ENCODE measurements at places on chromosomes 3 and 15. TPM values are rescaled to one million over a fixed set of nuclear protein-coding genes. Genes with fewer than 3 reads are reported as not detected.

DNA sequence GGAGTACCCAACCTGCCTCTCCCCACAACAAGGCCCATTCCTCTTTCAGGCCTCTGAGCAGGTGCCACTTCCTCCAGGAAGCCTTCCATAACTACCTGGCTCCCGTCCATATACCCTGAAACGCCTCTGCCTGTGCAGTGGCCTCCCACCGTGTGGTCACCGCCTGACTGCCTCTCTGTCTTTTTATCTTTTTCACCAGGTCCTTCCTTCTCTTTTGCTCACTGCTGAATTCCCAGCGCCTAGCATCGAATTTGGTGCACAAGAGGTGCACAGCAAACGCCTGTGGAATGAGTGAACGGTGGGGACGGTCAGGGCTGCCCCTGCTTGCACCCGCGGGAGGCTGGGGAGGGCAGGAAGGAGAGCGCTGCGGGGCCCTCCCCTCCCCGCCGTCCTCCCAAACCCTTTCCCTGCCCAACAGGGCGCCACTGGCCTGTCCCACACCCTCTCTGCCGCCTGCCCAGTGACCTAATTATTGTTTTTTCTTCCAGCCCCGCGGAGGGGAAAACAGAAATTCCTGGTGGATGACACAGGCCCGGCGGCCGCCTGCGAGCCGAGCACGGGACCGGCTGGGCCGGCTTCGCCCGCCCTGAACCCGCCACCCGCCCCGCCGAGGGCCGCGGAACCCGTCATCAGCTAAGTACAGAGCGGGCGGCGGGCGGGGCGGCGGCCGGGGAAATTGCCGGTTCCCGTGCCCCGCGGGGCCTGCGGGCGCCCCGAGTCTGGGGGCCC lies 140.1 kb downstream of the SMAD6 start:
- H3K4me1 ChIP-seq = peaks cover 20% of the 10 kb centered on the region
- H3K27me3 ChIP-seq = no peaks in the 10 kb centered on the region
- H3K27ac ChIP-seq = peak overlapping the region; percentile 96
- peak; percentile 83 for DNase-seq
- peak overlapping the region; percentile 51 for H3K4me3 ChIP-seq

- H3K27ac ChIP-seq = no peak overlapping the region
- H3K36me3 ChIP-seq = no peaks in the 10 kb centered on the region
- H3K4me3 ChIP-seq = no peak overlapping the region
- H3K27me3 ChIP-seq = no peaks in the 10 kb centered on the region
- no peaks in the 10 kb centered on the region for H3K4me1 ChIP-seq
Measured at GRCh38 chr3:151987893-151988292, 114.5 kb downstream of the SUCNR1 start.

DNA sequence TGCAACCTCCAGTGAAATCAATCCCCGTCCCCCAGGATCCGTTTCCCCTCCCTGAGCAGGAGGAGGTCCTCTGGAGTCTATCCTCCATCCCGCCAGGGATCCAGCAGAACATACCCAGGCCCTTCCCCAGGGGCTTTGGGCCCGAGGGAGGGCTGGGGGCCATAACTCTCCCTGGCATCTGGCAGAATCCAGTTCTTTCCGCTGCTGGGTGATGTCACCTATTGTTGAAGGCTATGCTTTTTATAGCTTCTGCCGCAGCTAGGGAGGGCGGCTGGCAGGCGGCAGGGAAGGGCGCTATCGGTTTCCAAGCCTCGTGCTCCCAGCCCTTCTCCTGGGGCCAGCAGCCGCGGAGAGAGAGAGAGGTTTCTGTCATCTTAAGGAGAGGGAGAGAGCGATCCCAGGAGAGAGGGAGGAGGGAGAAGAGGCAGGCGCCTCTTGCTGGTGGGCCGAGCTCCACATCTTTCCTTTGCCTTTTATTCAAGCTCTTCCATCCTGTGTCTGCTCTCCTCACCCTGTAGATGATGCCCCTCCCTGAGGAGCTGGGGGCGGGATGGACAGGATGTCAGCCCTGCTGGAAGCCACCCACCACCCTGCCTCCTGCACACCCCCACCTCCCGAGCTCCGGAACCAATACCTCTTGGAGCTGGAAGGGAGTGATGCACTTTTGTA lies 120.1 kb downstream of the ANP32A start:
- DNase-seq = peak; percentile 65
- peaks cover 2% of the 10 kb centered on the region for H3K36me3 ChIP-seq
- peak overlapping the region; percentile 33 for H3K27ac ChIP-seq
- peak overlapping the region; percentile 8 for H3K4me3 ChIP-seq

DNA sequence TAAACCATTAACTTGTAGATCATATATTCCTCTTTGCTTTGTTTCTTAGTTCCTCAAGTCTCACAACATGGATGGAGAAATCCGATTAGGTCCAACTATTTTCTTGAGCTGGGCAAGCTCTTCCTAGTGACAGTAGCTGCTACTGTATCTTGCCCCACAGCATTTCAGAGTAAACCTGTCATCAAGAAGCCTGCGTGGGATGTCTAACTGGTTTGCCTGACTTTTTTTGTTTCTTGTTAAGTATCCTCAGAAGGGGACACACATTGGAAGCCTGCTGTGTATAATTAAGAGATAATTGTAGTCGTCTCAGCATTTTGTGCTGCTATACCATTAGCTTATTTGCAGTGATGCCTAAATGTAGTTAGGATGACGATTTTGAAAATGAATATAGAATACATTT lies 29.3 kb upstream of the STT3B start:
- DNase-seq = no peak
- H3K4me3 ChIP-seq = no peak overlapping the region
- no peaks in the 10 kb centered on the region for H3K4me1 ChIP-seq
- H3K27ac ChIP-seq = no peak overlapping the region
- H3K36me3 ChIP-seq = no peaks in the 10 kb centered on the region
- peaks cover 11% of the 10 kb centered on the region for H3K27me3 ChIP-seq

GRCh38 chr3:15316998-15317435 lies 15.4 kb downstream of the SH3BP5 start:
- H3K27ac ChIP-seq = peak overlapping the region; percentile 72
- no peaks in the 10 kb centered on the region for H3K27me3 ChIP-seq
- H3K36me3 ChIP-seq = no peaks in the 10 kb centered on the region
- peak; percentile 84 for DNase-seq
- peaks cover 38% of the 10 kb centered on the region for H3K4me1 ChIP-seq
- H3K4me3 ChIP-seq = no peak overlapping the region

The DMXL2 gene
- 17.8 TPM for total RNA-seq

- H3K27me3 ChIP-seq = no peaks in the 10 kb centered on the region
- DNase-seq = peak; percentile 46
- H3K27ac ChIP-seq = no peak overlapping the region
- peaks cover 20% of the 10 kb centered on the region for H3K4me1 ChIP-seq
- no peak overlapping the region for H3K4me3 ChIP-seq
- no peaks in the 10 kb centered on the region for H3K36me3 ChIP-seq
Measured at GRCh38 chr3:188431553-188431952, 277.6 kb downstream of the LPP start.

DNA sequence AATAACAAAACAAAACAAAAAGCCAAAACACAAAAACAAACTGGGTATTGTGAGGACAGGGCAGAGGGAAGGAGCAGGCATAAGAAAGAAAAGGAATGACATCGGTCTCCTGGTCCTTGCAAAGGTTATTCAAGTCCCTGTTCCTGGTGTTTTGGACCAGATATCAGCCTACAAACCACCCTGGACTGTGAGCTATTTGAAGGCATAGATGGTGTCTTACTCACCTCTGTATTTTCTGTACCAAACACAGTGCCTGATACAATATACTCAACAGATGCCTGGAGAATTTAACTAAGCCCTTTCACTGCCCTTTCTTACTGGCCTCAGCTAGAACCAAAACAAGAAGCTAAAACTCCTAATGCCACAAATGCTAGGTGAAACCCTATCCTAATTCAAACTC lies 197.0 kb downstream of the TIGIT start:
- H3K36me3 ChIP-seq = peaks cover 4% of the 10 kb centered on the region
- H3K27me3 ChIP-seq = no peaks in the 10 kb centered on the region
- H3K4me3 ChIP-seq = no peak overlapping the region
- no peak for DNase-seq

DNA sequence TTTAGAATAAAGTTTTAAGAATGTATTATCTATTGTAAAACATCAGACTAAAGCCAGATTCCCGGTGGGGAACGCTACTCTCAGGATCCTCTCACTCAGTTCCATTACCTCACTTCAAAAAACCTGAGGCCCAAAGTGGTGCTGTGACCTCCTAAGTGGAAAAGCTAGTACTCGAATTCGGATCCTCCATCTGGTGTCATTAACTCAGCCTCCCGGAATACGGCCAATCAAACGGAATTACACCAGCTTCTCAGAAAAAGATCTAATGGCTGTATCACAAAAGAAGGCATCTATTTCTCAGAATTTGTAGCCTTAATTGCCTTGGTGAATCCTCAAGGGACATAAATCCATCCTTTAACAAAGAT lies 627 bp downstream of the ACAD11 start:
- DNase-seq = no peak
- H3K4me1 ChIP-seq = peaks cover 12% of the 10 kb centered on the region
- H3K36me3 ChIP-seq = no peaks in the 10 kb centered on the region

The LRRC58 gene
- total RNA-seq = 14.3 TPM

- H3K27ac ChIP-seq = no peak overlapping the region
- H3K4me1 ChIP-seq = no peaks in the 10 kb centered on the region
- no peak overlapping the region for H3K4me3 ChIP-seq
- no peaks in the 10 kb centered on the region for H3K27me3 ChIP-seq
Measured at GRCh38 chr3:135192929-135193328, 397.9 kb downstream of the EPHB1 start.

DNA sequence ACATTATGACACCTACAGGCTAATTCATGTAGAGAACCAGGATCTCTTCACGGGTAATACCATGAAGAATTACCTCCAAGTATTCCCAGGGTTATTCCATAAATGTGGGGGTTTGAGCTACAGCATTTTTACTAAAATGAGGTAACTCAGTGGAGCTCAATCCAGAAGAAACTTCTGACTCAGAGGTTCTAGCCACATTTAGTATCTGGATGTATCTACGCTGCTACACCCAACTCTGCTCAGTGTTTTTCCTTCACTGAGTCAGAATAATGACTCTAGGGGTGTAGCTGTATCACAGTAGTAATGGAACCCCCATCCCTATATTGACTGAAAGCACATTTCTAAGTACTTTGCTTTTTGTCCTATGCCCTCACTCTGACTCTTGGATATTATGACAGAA lies 52.4 kb downstream of the COPS2 start:
- H3K4me3 ChIP-seq = no peak overlapping the region
- peaks cover 14% of the 10 kb centered on the region for H3K36me3 ChIP-seq
- H3K27me3 ChIP-seq = no peaks in the 10 kb centered on the region
- DNase-seq = peak; percentile 61

GRCh38 chr3:191342411-191342810 lies 12.1 kb upstream of the UTS2B start:
- H3K27ac ChIP-seq = no peak overlapping the region
- peaks cover 15% of the 10 kb centered on the region for H3K4me1 ChIP-seq
- DNase-seq = no peak
- no peaks in the 10 kb centered on the region for H3K36me3 ChIP-seq
- no peak overlapping the region for H3K4me3 ChIP-seq

DNA sequence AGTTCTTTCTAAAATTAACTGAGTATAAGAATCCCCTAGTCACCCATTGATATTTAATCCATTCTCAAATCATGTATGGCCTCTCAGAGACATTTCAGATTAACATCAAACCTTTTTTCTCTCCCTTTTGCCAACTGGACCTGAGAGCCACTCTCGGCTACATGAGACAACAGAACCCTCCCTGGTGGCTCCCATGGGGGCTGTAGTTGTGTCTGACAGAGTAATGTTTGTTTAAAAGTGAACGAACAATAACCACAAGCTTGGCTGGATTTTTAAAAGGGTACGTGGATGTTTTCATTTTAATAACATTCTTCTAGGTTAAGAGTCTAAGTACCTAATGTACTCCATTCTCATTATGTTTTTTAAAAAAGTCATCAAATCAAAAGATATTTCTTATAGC lies 37.1 kb downstream of the P3H2 start:
- H3K4me3 ChIP-seq = no peak overlapping the region
- H3K27ac ChIP-seq = no peak overlapping the region
- H3K27me3 ChIP-seq = no peaks in the 10 kb centered on the region
- no peak for DNase-seq

DNA sequence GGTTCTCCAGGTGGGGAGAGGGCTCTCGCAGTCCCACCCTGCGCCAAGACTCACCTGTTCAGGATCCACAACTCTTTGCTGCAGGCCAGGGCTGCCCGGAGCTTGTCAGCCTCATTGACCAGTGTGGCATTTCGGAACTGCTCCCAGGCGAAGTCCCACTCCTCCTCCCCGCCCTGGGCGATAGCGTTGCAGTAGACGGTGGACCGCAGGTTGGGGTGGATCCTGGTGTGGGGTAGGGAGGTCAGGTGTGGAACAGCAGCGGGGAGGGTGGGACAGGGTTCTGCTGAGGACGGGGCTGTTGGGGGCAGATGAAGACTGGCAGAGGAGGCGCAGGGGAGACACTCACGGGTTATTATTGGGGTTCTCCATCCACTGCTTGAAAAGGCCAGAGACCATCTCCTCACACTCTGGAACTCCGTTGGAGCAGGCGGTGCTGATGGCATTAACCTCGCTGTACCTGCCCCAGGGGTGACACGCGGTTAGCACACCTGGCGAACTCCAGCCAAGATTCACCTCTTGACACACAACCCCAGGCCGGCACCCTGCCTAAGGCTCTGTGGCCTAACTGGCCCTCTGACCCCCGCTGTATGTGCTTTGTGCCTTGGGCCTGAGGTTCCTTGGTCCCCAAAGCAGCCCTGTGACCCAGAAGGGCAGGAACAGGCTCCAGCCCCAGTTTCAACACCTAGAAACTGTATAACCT lies 16.1 kb downstream of the MESP2 start:
- H3K4me1 ChIP-seq = peaks cover 10% of the 10 kb centered on the region
- no peak overlapping the region for H3K4me3 ChIP-seq
- DNase-seq = no peak
- peaks cover 37% of the 10 kb centered on the region for H3K36me3 ChIP-seq
- H3K27me3 ChIP-seq = no peaks in the 10 kb centered on the region

The HRH1 gene
- total RNA-seq = 2.1 TPM

- no peaks in the 10 kb centered on the region for H3K27me3 ChIP-seq
- H3K4me1 ChIP-seq = peaks cover 3% of the 10 kb centered on the region
- H3K36me3 ChIP-seq = no peaks in the 10 kb centered on the region
Measured at GRCh38 chr3:16146015-16146730, 28.3 kb upstream of the GALNT15 start.

- peaks cover 5% of the 10 kb centered on the region for H3K27me3 ChIP-seq
- peak; percentile 34 for DNase-seq
- H3K36me3 ChIP-seq = no peaks in the 10 kb centered on the region
- H3K27ac ChIP-seq = no peak overlapping the region
Measured at GRCh38 chr3:132180337-132180791, 136.8 kb upstream of the ACP3 start.

- no peaks in the 10 kb centered on the region for H3K27me3 ChIP-seq
- H3K27ac ChIP-seq = no peak overlapping the region
- H3K4me3 ChIP-seq = peak overlapping the region; percentile 17
- DNase-seq = no peak
- no peaks in the 10 kb centered on the region for H3K36me3 ChIP-seq
Measured at GRCh38 chr15:58864602-58865424, 68.7 kb downstream of the SLTM start.

GRCh38 chr3:28151608-28152228 lies 89.7 kb upstream of the CMC1 start:
- H3K4me1 ChIP-seq = no peaks in the 10 kb centered on the region
- H3K36me3 ChIP-seq = no peaks in the 10 kb centered on the region
- H3K4me3 ChIP-seq = no peak overlapping the region
- H3K27me3 ChIP-seq = no peaks in the 10 kb centered on the region
- no peak for DNase-seq
- no peak overlapping the region for H3K27ac ChIP-seq

Data from astrocyte (in vitro differentiated cells and primary cell).